ENCODE measurements at places on chromosomes 7 and 10.

- no peak for DNase-seq
These were observed 72.7 kb downstream of the RGS10 start for GRCh38 chr10:119469846-119470245.

DNA sequence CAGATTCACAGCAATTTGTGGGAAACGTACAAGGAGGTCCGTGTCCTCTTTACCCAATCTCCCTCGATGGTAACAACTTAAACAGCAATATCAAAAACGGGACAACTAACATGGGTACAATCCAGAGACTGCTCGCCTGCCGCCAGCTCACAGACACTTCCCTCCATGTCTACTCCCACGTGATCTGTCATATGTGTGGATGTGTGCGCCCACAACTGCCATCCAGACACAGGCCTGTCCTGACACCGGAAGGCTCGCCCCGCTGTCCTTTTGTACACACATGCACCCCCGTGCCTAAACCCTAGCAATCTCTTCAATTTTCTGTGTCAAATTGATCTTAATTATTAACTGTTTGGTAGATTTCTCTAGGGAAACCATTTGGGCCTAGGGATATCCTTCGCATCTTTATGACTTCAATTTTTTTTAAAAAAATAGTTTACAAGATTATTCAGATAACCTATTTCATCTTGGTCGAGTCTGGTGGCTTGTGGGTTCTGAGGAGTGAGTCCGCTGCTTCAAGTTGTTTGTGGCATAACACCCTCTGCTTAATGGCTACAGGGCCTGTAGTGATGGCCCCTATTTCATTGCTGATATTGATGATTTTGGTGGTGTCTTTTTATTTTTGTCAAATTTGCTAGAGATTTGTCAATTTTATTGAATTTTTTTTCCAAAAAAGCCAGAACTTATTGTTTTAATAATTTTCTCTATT is 260.6 kb downstream of the MAD1L1 start:
- DNase-seq = no peak

DNA sequence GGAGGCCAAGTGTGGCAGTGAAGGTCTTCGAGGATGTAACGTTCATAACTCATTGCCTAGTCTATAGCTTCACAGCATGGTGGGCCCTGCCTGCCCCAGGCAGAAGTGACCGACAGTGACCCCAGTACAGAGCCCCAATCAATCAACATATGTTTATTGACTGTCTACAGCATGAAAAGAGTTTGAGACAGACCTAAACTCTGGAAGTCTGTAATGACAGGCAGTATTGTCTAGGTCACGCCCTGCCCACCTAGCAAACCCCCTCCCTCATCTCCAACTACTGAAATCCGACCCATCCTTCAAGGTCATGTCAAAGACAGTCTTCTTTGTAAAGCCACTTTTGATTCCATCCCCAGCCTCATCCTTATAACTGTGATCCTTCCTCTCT is 43.9 kb downstream of the LYZL1 start:
- DNase-seq = no peak

- no peak for DNase-seq
These were observed 20.3 kb downstream of the CELF2 start for GRCh38 chr10:11037991-11038390.

- DNase-seq = no peak
These were observed 348.2 kb upstream of the GRM3 start for GRCh38 chr7:86295526-86295925.

DNA sequence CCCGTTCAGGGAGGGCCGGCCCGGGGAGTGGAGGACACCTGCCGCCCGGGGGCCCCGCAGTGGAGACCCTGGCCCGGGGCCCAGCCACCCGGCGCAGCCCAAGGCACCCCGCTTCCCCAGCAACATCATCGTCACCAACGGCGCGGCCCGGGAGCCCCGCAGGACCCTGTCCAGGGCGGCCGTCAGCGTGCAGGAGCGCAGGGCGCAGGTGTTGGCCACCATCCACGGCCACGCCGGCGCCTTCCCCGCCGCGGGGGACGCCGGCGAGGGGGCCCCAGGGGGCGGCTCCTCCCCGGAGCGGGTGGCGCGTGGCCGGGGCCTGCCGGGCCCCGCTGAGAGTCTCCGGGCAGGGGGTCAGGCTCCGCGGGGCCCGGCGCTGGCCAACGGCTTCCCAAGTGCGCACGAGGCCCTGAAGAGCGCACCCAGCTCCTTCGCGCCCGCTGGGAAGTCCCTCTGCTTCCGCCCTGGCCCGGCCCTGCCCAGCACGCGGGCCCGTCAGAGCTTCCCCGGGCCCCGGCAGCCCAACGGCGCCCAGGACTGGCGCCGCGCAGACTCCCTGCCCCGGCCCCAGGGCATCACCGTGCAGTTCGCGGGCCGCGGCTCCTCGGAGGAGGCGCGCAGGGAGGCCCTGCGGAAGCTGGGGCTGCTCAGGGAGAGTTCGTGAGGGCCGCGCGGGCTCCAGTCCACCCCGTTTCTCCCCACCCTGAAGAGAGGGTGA is 46.7 kb downstream of the PROSER2 start:
- no peak for DNase-seq

DNA sequence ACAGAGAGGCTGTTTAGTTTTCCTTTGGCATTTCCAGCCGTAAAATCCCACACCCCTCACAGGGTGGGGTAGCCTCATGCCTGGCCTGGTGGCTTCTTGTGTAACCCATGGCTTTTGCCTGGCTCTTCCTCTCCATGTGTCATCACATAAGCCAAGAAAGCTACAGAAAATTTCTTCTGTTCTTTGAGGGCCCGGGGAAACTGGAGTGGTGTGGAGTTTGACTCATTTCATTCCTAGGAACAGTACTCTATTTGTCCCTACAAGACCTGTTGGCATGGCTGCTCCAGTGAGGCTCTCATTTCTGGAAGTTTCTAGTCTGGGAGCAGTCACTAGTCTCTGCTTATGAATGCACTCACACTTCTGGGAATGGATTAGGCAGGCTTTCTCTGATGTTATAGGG is 523.9 kb downstream of the SUGCT start:
- DNase-seq = no peak

- DNase-seq = no peak
These were observed 1.2 kb downstream of the UBE3C start for GRCh38 chr7:157139810-157140510.

DNA sequence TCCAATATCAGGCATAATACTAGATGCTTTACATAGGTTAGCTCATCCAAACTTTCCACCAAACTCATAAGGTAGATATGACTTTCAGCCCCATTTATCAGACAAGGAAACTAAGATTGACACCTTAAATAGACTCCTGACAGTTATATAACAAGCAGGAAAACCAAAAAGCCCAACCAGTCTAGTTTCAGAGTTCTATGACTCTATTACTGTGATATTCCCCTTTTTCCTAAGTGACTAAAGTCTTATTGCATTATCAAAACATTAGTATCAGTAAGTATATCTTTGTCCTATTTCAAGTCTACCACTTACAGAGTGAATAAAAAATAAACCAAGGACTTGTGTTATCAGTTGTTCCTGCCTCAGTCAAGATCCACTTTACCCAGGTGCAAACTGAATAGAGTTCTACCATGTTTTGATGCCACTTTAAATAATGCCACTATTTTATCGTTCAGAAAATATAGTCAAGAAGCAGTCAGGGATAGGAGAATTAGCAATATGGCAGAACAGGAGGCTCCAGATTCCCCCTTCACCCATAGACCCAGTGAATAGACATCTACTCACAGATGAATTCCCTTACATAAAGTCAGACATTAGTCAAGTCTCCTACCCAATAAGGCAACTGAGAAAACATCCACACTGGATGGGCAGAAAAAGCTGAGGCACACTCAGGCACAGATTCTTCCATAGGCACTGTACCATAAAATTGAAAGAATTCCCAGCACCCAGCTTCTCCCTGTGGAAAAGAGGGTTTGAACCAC is 74.1 kb downstream of the CRPPA start:
- no peak for DNase-seq

- DNase-seq = no peak
These were observed 26.6 kb downstream of the PFKP start for GRCh38 chr10:3093996-3094395.

GRCh38 chr7:20296444-20296843 is 34.3 kb upstream of the ITGB8 start:
- no peak for DNase-seq

DNA sequence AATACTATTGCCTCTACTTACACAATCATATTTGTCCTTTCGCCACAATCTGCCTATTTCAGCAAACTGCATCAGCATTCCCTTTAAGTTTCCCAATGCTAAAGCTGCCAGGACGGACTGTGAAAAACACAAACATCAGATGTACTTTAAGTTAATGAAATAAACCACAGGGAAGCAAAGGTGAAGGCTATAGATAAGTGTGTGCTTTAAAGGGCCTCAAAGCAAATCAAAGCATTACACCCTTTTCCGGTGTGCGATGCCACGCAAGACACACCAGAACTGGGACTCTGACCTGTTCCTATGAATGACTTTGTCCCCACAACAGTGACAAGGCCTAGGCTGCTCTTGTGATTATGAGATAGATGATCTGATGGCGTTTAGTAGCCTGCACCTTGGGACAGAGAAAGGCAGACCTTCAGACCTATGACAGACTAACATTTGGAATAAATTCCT is 23.4 kb downstream of the SLC26A3 start:
- DNase-seq = no peak

Data from activated gamma-delta T cell treated with Interleukin-2 at 50 U/mL for 16 hours (primary cell).